Stimulated activated CD4-positive, alpha-beta T cell treated with anti-CD3 and anti-CD28 coated beads, Interleukin-15, amount 100 ng/mL, for 1 hour (primary cell): ENCODE measurements at places on chromosomes 16 and 17.

GRCh38 chr17:7137171-7137943 is 22.7 kb upstream of the ASGR2 start:
- DNase-seq, result no peak

- DNase-seq, result no peak
These were observed 2.8 kb downstream of the ADGRG1 start for GRCh38 chr16:57630931-57631845.

- no peak for DNase-seq
These were observed 313.8 kb downstream of the C16orf95 start for GRCh38 chr16:87003414-87003755.

DNA sequence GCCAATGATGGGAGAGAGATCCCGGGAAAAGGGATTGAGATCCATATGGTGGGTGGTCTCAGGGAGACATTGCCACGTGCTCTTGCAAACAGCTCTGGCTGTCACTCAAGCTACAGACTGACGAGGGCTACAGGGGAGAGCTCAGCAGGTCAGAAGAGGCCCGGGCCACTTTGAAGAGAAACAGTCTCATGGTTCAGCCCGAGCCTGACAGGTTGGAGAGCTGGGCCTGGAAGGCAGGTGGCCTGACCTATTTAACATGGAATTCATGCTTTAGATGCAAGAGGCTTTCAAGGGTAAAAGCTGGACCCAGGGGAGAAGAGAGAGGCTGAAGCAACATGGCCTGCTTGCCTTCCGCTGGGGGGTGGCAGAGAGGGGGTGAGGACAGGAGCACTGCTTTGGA is 81.0 kb upstream of the BRD7 start:
- no peak for DNase-seq

- no peak for DNase-seq
These were observed 15.0 kb upstream of the ADORA2B start for GRCh38 chr17:15929941-15930340.

GRCh38 chr16:55643161-55643970 is 12.4 kb upstream of the SLC6A2 start:
- no peak for DNase-seq

DNA sequence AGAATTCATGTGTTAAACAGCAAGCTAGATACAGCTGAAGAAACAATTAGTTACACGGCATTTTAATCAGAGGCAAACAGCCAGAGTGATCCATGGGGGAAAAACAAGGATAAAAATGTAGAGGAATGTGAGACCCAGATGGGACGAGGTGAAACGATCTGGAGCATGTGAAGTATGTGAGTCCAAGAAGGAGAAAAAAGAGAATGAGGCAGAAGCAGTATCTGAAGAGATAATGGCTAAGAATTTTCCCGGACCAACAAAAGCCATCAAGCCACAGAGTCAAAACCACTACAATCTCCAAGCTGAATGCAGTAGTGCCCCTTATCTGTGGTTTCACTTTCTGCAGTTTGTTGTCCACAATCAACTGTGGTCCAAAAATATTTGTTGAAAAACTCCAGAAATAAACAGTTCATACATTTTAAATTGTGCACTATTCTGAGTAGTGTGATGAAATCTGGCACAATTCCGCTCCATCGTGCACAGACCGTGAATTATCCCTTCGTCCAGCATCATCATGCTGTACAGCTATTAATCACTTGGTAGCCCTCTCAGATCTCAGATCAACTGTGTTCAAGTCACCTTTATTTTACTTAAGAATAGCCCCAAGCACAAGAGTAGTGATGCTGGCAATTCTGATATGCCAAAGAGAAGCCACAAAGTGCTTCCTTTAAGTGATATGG is 18.8 kb downstream of the MYH10 start:
- DNase-seq, result no peak

GRCh38 chr17:534071-534691 is 180.5 kb downstream of the VPS53 start:
- DNase-seq, result no peak

- DNase-seq, result no peak
These were observed 116.6 kb downstream of the XYLT1 start for GRCh38 chr16:17354141-17354601.

- no peak for DNase-seq
These were observed 63.9 kb downstream of the NXN start for GRCh38 chr17:915538-916201.

GRCh38 chr17:42674755-42675347 is 1.9 kb downstream of the PLEKHH3 start:
- DNase-seq, result no peak

DNA sequence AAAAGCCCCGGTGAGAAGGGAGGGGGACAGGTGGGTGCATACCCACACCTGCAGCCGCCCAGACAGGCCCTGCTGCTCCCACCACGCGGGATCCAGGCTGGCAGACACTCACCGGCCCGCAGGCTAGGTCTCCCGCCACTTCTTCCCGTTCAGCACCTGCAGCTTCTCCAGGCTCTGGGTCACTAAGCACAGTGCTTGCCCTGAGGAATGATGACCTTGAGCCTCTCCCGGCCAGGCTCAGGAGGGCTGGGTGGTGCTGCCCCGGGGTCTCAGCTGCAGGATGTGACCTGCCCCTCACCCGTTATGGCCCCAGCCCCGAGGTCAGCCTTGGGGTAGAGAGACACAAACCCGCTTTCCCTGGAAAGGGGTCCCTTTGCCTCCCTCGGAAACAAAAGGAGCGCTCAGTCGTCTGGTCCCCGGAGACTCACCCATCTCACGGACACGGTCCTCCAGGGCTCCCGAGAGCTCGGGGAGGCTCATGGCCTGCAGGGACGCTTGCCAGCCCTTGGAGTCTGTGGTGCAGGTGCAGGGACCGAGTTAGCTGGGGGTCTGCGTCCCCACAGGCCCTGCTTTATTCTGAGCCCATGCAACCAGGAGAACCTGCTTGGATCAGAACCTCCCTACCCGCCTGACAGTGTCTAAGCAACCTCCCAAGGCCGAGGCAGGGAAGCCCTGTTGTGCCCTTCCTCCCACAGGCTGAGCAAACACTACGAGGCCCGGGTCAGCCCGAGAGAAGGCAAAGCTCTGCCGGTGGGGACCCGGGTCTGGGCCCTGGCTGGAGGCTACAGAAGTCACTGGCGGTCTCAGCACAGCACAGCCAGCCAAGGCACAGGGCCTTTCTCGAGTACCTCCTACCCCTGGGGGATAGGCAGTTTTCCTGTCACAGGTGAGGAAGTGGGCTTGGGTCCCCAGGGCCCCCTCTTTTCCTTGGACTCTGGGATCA is 3.8 kb downstream of the NUDT16L1 start:
- DNase-seq, result no peak

DNA sequence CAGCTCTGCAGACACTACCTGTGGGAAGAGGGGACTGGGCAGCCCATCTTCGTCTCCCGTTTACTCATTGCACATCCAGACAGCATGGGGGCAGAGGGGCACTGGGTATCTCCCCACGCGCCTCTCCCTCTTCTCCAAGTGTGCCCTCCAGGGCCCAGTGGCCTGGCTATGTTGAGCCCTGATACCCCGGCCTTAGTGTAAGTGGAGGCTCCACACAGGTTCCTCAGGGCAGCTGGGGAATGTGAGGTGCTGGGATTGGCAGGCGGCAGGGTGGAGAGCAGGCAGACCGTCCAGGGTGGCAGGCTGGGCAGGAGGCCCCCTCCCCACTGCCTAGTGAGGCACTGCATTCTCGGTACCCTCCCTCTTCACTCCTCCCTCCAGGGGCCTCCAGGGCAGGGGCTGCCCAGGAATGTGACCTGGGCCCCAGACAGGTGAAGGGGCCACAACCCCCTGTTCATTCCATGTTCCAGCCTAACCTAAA is 13.2 kb upstream of the NAGLU start:
- no peak for DNase-seq

DNA sequence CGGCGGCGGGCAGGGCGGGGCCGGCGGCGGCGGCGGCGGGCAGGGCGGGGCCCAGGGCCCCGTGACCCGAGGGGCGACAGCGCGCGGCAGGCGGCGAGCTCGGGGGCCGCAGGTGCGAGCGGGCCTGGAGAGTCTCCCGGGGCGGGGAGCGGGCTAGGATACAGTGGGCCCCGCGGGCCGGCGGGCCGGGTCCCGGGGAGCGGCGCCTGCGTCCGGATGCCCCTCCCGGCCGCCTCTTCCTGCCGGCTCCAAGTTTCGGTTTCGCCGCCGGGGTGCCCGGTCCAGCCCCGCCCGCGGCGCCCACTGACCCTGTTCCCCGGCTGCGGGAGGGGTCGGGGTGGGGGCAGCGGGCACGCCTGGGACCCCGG is at the start of gene RNF213:
Gene RNF213 (plus strand): TSS at position 62 of the 368 bp plus-strand sequence. CDS start 2,830 bp downstream, outside the sequence.
- DNase-seq, result no peak

GRCh38 chr17:1007310-1008007 is 10.5 kb downstream of the TIMM22 start:
- no peak for DNase-seq

- DNase-seq, result no peak
These were observed 518.6 kb upstream of the WSB1 start for GRCh38 chr17:26775219-26775822.

DNA sequence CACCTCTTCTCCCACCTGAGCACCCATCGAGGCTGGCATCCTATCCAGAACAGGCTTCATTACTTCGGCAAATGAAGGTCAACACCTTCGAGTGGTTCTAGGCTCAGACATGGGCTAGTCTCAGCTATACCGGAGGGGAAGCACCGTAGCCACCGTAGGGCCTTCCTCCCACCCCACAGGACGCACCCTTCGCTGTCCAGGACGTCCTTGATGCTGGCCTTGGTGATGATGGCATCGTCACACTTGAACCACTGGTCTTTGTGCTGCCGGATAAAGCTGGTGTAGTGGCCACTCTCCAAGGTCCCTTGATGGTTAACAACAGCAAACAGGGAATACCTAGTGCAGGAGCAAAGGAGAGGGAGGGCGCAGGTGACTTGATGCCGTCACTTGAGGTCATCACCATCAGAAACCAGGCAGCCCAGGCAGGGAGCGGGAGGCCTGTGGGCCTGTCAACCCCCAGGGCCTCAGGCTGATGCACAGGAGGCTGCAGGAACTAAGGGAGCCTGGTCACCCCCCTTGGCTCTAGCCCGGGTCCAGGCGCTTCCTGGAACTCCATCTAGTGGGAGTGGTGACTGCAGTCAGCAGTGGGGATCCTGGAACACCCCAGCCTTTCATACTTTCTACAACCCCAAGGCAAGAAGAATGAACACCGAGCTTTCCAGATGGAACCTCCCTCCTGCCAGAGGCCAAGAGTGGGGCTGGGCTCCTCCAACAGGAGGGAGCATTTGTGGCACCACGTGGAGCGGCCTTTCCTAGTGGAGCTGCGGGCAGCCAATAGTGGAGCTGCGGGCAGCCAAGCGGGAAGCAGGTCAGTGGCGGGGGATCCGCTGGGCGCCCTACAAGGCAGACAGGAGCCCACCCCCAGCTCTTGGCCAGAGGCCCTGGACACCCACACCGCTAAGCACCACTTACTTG is 38.5 kb downstream of the USP22 start:
- no peak for DNase-seq

DNA sequence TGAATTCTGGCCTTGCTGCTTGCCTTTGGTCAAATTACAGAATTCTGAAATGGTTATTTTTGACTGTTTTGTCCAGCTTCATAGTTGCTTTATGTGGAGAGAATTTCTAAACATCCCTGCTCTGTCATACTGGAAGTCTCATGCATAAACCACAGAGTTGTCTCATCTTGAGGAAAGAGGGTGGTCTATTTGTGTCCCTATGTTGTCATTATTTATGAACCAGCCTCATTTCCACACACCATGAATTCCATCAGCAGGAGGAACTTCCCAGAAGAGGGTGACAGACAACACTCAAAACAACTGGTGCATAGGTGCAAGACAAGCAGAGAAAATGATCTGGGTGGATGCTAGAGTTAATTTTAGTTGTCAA is 525.8 kb upstream of the GOT2 start:
- no peak for DNase-seq

DNA sequence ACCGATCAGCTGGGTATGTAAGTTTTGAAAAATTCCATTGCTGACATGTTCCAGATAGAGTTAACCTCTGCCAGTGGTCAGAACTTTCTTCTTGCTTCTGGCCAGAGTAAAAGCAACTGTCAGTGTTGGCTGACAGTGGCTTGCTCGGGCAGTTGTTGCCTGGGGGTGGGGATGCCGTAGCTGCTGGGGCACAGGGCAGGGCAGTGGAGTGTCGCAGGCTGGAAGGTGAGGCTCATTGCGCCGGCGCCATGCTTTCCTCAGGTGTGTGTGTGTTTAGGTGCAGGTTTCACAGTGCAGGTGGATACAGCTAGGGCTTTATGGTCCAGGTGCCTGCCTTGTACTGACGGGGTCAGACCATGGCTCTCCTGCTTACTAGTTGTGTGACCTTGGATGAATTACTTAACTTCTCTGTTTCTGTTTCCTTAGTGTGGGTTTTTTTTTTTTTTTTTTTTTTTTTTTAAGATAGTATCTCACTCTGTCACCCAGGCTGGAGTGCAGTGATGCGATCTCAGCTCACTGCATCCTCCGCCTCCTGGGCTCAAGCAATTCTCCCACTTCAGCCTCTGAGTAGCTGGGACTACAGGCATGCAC is 156.4 kb downstream of the SNX29 start:
- no peak for DNase-seq

GRCh38 chr17:77088455-77089123 is 52.2 kb upstream of the SEC14L1 start:
- DNase-seq, result peak; percentile 66

GRCh38 chr16:23803591-23804123 is 32.1 kb upstream of the PRKCB start:
- DNase-seq, result peak; percentile 43

GRCh38 chr17:876272-876671 is 94.1 kb downstream of the MRM3 start:
- DNase-seq, result no peak

GRCh38 chr16:86753399-86753798 is 175.1 kb downstream of the FOXL1 start:
- DNase-seq, result no peak

- no peak for DNase-seq
These were observed 59.3 kb downstream of the RNF213 start for GRCh38 chr17:80319999-80320344.

- peak; percentile 17 for DNase-seq
These were observed at the start of gene FKBP10 for GRCh38 chr17:41812381-41813151. Gene FKBP10, plus strand, starts transcription at chr17:41813004. Its CDS starts 31 bp downstream, at chr17:41813035.

GRCh38 chr17:9109933-9110332 is 88.6 kb downstream of the NTN1 start:
- DNase-seq, result no peak

- no peak for DNase-seq
These were observed 32.4 kb downstream of the XPO6 start for GRCh38 chr16:28179354-28179753.
